ENCODE measurements at places on chromosomes 13 and 19. TPM values are rescaled to one million over a fixed set of nuclear protein-coding genes. Genes with fewer than 3 reads are reported as not detected.

DNA sequence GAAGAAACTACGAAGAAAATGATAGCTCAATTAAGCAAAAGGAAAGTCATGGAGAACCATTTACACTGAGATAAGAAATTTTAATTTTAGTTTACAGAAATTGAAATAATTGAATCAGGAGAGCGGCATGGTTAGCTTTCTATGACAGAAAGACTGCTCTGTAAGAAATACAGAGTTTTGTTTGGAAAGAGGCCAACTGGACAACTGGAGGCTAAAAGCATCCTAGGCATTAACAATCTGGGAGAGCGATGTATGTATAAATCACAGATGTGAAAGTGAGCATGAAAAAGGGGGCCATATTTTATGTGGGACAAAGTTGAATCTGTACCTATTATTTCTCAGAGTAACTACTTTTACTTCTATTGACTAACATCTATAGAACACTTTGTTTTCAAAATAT lies 1608.8 kb upstream of the PCDH20 start:
- H3K36me3 ChIP-seq: no peaks in the 10 kb centered on the region
- no peak overlapping the region for H3K4me3 ChIP-seq
- no peaks in the 10 kb centered on the region for H3K27me3 ChIP-seq
- DNase-seq: no peak

GRCh38 chr19:40512473-40513344 lies 45.9 kb downstream of the SPTBN4 start:
- DNase-seq: no peak
- no peak overlapping the region for H3K4me3 ChIP-seq
- H3K36me3 ChIP-seq: no peaks in the 10 kb centered on the region
- no peak overlapping the region for H3K27ac ChIP-seq
- no peaks in the 10 kb centered on the region for H3K4me1 ChIP-seq

DNA sequence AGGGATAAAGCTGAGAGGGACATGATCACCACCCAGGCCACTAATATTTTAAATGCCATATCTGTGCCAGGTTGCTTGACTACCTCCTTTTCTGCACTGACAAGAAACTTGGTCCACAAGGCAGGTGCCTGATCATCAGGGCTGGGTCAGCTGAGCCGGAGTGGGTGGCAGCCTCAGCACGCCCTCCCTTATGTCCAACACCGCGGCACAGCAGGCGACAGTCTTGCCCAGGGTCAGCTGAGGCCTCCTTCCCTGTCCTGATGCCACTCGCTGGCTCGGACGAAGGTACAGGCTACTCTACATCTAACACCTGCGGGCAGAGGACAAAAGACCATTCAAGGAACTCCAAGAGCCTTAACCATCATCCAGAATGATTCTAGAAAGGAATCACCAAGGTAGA lies 16.9 kb downstream of the ZC3H4 start:
- peaks cover 39% of the 10 kb centered on the region for H3K36me3 ChIP-seq
- peak overlapping the region; percentile 10 for H3K4me3 ChIP-seq
- H3K27ac ChIP-seq: peak overlapping the region; percentile 24
- H3K4me1 ChIP-seq: peaks cover 58% of the 10 kb centered on the region
- H3K27me3 ChIP-seq: no peaks in the 10 kb centered on the region

DNA sequence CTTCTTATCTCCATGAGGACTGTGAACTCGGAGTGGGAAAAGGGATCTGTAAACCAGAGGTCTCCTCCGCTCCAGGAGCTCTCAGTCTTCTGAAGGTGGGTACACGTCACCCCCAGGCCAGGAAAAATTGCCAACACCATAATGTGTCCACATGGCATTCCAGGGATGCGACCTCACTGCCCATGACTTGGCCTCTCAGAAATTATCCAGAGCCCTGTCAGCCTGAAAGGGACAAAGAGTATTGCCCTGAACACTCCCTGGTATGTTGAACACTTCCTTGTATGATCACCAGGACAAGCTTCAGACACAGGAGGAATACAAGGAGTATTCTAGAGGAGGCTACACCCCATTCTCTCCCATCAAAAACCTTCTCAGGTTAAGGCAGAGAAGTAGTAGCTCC lies 81.0 kb upstream of the SLC7A1 start:
- H3K27me3 ChIP-seq: peaks cover 8% of the 10 kb centered on the region
- H3K4me1 ChIP-seq: no peaks in the 10 kb centered on the region
- no peak overlapping the region for H3K4me3 ChIP-seq

DNA sequence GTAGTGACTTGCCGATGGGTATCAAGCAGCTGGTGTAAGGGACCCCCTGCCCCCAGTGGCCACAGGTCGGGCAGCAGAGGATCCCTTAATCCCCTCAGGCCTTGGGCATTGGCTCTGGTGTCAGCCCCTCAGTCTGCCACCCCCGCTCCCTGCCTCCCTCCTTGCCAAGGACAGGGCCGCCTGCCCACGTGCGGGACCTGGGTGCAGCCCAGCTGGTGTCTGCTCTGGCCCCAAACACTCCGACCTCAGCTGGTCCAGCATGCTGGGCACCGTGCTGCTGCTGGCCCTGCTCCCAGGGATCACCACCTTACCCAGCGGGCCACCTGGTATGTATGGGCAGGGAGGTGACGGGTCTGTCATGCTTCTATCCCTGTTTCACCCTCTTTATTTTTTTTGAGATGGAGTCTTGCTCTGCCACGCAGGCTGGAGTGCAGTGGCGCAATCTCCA lies at the start of gene TGFBR3L:
Gene TGFBR3L (plus strand): TSS at position 233 of the 448 bp plus-strand sequence.
- peaks cover 4% of the 10 kb centered on the region for H3K4me1 ChIP-seq
- H3K36me3 ChIP-seq: peaks cover 17% of the 10 kb centered on the region
- H3K27ac ChIP-seq: peak within 1 kb of the TSS; percentile 58
- H3K4me3 ChIP-seq: peak within 1 kb of the TSS; percentile 72

GRCh38 chr13:107119989-107120881 lies 552.3 kb upstream of the ARGLU1 start:
- no peak for DNase-seq
- H3K36me3 ChIP-seq: no peaks in the 10 kb centered on the region
- H3K4me1 ChIP-seq: no peaks in the 10 kb centered on the region
- H3K27me3 ChIP-seq: no peaks in the 10 kb centered on the region
- H3K27ac ChIP-seq: no peak overlapping the region

- no peaks in the 10 kb centered on the region for H3K27me3 ChIP-seq
- H3K4me1 ChIP-seq: no peaks in the 10 kb centered on the region
- no peak overlapping the region for H3K27ac ChIP-seq
- H3K4me3 ChIP-seq: no peak overlapping the region
- no peak for DNase-seq
- no peaks in the 10 kb centered on the region for H3K36me3 ChIP-seq
Measured at GRCh38 chr13:70380809-70381208, 272.6 kb upstream of the KLHL1 start.

DNA sequence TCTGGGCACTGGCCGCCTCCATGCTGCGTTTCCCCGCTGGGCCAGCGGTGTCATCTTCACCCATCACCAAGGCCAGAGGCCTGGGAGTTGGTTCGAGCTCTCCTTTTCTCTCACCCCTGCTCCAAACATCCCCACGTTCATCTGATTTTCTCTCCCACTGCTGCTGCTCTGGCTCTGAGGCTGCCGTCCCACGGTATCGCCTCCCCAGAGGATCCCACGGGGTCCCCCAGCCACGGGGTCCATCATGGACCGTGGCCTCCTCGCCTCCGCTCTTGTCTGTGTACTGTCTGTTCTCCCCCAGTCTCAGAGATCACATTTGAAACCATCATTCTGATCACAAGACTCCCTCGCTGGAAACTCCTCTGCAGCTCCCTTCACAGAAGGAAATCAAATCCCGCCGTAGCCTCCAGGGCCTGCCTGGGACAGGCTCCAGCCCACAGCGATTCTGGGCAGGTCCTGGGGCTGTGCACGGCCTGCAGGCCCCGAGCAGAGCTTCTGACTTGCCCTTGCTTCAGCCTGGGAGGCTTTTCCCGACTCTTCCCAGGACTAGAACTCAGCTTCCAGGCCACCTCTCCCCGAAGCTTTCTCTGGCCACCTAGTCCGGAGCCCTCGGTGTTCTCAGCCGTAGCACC lies 64.2 kb downstream of the SOX1 start:
- H3K4me3 ChIP-seq: no peak overlapping the region
- no peak overlapping the region for H3K27ac ChIP-seq
- no peaks in the 10 kb centered on the region for H3K36me3 ChIP-seq
- H3K27me3 ChIP-seq: peaks cover 4% of the 10 kb centered on the region

DNA sequence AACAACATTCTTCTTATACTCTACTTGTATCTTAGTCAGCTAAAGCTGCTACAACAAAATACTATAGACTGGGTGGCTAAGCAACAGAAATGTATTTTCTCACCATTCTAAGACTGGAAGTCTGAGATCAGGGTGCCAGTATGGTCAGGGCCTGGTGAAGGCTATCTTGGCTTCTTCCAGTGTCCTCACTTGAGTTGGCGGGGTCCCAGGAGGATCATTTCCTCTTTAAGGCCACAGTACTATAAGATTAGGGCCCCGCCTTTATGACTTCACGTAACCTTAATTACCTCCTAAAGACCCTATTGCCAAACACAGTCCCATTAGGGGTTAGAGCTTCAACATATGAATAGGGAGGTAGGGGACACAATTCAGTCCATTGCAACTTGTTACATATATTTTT lies 30.7 kb upstream of the DOCK9 start:
- no peak overlapping the region for H3K27ac ChIP-seq
- no peak for DNase-seq
- peaks cover 2% of the 10 kb centered on the region for H3K27me3 ChIP-seq
- peaks cover under 1% of the 10 kb centered on the region for H3K36me3 ChIP-seq

- DNase-seq: no peak
- H3K27me3 ChIP-seq: peaks cover 30% of the 10 kb centered on the region
- H3K36me3 ChIP-seq: no peaks in the 10 kb centered on the region
- no peak overlapping the region for H3K27ac ChIP-seq
- H3K4me1 ChIP-seq: no peaks in the 10 kb centered on the region
Measured at GRCh38 chr13:107866941-107867623, 348.3 kb downstream of the LIG4 start.

GRCh38 chr13:78040205-78040830 lies 121.7 kb upstream of the EDNRB start:
- H3K4me3 ChIP-seq: no peak overlapping the region
- no peaks in the 10 kb centered on the region for H3K27me3 ChIP-seq
- H3K36me3 ChIP-seq: no peaks in the 10 kb centered on the region
- DNase-seq: no peak
- no peak overlapping the region for H3K27ac ChIP-seq

GRCh38 chr13:77530875-77531274 lies 4.6 kb upstream of the SCEL start:
- peaks cover 5% of the 10 kb centered on the region for H3K27me3 ChIP-seq
- DNase-seq: no peak
- no peaks in the 10 kb centered on the region for H3K36me3 ChIP-seq
- no peak overlapping the region for H3K4me3 ChIP-seq
- no peaks in the 10 kb centered on the region for H3K4me1 ChIP-seq

GRCh38 chr19:1657746-1658145 lies 5.3 kb upstream of the TCF3 start:
- H3K27ac ChIP-seq: no peak overlapping the region
- H3K4me1 ChIP-seq: no peaks in the 10 kb centered on the region
- no peaks in the 10 kb centered on the region for H3K36me3 ChIP-seq
- H3K27me3 ChIP-seq: peaks cover 9% of the 10 kb centered on the region
- H3K4me3 ChIP-seq: no peak overlapping the region
- no peak for DNase-seq

- DNase-seq: peak; percentile 89
- H3K27ac ChIP-seq: peak overlapping the region; percentile 98
- peak overlapping the region; percentile 78 for H3K4me3 ChIP-seq
- H3K4me1 ChIP-seq: peaks cover 92% of the 10 kb centered on the region
- peaks cover 21% of the 10 kb centered on the region for H3K36me3 ChIP-seq
Measured at GRCh38 chr13:79451500-79451962, 29.4 kb upstream of the NDFIP2 start.

- peaks cover 3% of the 10 kb centered on the region for H3K36me3 ChIP-seq
- no peak overlapping the region for H3K4me3 ChIP-seq
- no peak for DNase-seq
- no peak overlapping the region for H3K27ac ChIP-seq
- peaks cover 47% of the 10 kb centered on the region for H3K27me3 ChIP-seq
- peaks cover 16% of the 10 kb centered on the region for H3K4me1 ChIP-seq
Measured at GRCh38 chr19:50777830-50778303, 7.6 kb downstream of the GPR32 start.

AP3D1 gene
- total RNA-seq: 124 TPM

DNAJB1 gene
- 120 TPM for total RNA-seq

DKKL1 gene
- total RNA-seq: not detected

IQCN gene
- 3.2 TPM for total RNA-seq

OR10H2 gene
- total RNA-seq: not detected

CALR3 gene
- not detected for total RNA-seq

TTYH1 gene
- total RNA-seq: 0.49 TPM

ZNF536 gene
- total RNA-seq: not detected
